ENCODE measurements at places on chromosomes 6 and 20. TPM values are rescaled to one million over a fixed set of nuclear protein-coding genes. Genes with fewer than 3 reads are reported as not detected.

Gene GCNT2
- total RNA-seq = 5.5 TPM

Gene TPD52L1
- total RNA-seq = not detected

Gene AFDN
- 20.6 TPM for total RNA-seq

DNA sequence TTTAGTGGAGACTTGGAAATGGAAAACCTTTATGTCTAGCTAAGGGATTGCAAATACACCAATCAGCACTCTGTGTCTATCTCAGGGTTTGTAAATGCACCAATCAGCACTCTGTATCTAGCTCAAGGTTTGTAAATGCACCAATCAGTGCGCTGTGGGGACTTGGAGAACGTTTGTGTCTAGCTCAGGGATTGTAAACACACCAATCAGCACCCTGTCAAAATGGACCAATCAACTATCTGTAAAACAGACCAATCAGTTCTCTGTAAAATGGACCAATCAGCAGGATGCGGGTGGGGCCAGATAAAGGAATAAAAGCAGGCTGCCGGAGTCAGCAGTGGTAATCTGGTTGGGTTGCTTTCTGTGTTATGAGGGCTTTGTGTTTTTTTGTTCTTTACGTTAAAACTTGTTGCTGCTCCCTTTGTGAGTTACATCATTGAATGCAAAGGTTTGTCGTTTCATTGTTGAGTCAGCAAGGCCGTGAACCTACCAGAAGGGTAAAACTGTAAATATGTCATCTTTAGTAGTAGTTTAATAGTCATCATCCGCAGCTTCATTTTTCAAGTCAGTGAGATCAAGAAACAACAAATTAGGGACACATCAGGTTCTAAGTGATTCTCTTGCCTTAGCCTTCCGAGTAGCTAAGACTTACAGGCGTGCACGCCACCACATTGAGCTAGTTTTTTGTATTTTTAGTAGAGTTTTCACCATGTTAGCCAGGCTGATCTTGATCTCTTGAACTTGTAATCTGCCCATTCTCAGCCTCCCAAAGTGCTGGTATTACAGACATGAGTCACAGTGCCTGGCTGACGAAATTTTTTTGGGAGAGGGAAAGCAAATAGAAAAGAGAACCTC lies 22.7 kb upstream of the NUP153 start:
- DNase-seq = no peak
- no peak overlapping the region for H3K4me3 ChIP-seq
- no peaks in the 10 kb centered on the region for H3K27me3 ChIP-seq
- H3K36me3 ChIP-seq = no peaks in the 10 kb centered on the region

DNA sequence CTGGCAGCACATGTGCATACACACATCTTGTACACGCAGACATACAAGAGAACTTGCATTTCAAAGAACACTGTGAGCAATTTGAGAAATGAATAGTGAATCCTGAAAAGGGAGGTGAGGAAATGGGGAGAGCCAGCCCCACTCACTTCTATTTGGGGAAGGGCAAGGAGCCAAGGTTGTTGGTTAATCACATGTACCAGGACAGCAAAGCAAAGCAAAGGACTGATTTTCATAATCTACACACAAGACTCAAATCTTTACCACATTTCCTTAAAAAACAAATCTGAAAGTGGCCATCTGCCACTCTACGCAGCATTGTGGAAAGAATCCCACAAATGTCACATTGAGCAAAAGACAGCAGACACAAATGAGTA lies 35.0 kb upstream of the KIF16B start:
- no peaks in the 10 kb centered on the region for H3K4me1 ChIP-seq
- H3K27ac ChIP-seq = no peak overlapping the region
- no peaks in the 10 kb centered on the region for H3K36me3 ChIP-seq
- H3K4me3 ChIP-seq = no peak overlapping the region
- no peaks in the 10 kb centered on the region for H3K27me3 ChIP-seq
- no peak for DNase-seq

DNA sequence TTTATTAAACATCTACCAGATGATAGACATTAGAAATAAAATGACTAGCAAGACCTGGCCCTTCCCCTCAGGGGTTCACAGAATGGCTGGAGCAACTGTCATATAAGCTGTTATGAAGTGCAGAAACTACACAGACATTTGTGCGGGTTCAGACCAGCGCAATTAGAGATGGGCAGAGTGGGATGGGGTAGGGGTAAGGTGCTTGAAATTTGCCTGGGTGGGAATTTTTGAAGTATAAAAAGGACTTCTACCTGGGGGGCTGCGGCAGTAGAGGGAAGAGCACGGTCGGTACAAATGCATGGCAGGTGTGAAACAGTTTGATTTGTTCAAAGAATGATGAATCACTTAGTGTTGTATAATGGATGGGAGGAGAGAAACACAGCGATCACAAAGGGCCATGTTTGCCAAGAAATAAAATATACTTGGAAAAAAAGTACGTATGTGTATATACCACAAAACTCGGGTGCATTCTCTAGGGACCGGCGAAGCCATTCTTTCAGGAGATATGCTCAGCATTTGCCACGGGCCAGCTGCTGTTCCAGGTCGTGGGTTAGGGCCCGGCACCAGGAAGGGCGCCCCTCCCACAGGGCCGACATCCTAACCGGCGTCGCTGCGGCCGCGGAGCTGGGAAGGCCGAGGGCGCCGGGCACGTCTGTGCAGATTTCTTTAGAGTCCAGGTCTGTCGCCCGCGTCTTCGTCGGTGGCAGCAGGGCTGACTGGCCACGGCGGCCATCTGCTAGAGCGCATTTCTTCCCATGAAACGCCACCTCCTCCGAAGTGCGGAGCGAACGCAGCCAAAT lies 809 bp upstream of the NOL7 start:
- DNase-seq = no peak
- peaks cover 57% of the 10 kb centered on the region for H3K4me1 ChIP-seq
- H3K36me3 ChIP-seq = peaks cover 17% of the 10 kb centered on the region
- H3K4me3 ChIP-seq = peak overlapping the region; percentile 92
- H3K27ac ChIP-seq = peak overlapping the region; percentile 92
- no peaks in the 10 kb centered on the region for H3K27me3 ChIP-seq

GRCh38 chr6:117602899-117603588 lies 733 bp upstream of the GOPC start:
- peaks cover 17% of the 10 kb centered on the region for H3K36me3 ChIP-seq
- peaks cover 34% of the 10 kb centered on the region for H3K4me1 ChIP-seq
- peaks cover 3% of the 10 kb centered on the region for H3K27me3 ChIP-seq
- peak overlapping the region; percentile 99 for H3K27ac ChIP-seq

DNA sequence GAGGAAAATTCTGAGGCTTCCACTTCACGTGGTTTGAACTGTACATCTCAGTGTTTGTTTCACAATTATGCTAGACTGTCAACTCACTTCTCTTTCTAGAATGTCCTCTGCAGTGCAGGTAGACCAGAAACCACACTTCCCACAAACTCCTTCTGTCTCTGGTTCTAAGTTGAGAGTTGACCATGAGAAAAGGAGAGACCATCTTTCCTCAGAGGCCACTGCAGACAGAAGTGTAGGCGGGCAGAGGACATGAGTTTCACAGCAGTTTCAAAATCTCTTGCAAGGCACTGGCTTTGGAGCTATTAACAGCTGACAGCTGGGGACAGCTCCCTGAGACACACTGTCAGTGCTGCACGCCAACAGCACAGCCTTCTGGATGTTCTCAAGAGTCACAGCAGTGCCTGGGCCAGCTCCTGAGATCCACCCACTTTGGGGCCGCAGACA lies 55.4 kb upstream of the MOXD1 start:
- no peaks in the 10 kb centered on the region for H3K27me3 ChIP-seq
- DNase-seq = peak; percentile 7
- H3K4me3 ChIP-seq = no peak overlapping the region
- no peaks in the 10 kb centered on the region for H3K4me1 ChIP-seq

DNA sequence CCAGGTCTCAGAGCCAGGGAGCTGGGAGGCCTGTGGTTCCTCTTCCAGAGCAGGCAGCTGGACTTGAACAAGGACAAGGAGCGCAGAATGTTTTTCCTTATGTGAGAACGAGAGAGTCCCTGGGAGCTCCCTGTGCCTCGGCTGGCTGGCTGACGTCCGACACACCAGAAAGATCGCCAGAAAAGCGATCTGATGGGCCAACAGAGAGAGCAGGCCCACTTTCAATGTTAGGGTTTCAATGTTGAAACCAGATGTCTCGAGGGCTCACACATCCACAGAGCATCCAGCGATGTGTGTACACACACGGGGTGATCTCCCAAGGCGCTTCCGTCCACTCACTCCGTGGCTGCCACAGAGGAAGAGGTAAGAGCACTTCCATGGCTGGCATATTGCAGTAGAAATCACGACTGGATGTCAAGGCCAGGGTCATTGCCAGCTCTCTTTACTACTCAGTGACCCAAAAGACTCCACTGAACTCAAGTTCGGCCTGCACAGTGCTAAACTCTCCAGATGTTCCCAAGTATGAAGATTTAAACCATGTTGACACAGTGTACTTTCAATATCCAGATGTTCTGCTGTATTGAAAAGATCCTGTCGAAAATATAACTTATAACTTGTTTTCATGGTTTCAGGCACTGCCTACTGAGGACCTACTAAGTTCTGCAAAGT lies 70.8 kb upstream of the FOXC1 start:
- H3K36me3 ChIP-seq = peaks cover 20% of the 10 kb centered on the region
- DNase-seq = no peak
- H3K4me3 ChIP-seq = no peak overlapping the region
- H3K27me3 ChIP-seq = peaks cover 7% of the 10 kb centered on the region
- H3K4me1 ChIP-seq = peaks cover 37% of the 10 kb centered on the region
- H3K27ac ChIP-seq = peak overlapping the region; percentile 42

DNA sequence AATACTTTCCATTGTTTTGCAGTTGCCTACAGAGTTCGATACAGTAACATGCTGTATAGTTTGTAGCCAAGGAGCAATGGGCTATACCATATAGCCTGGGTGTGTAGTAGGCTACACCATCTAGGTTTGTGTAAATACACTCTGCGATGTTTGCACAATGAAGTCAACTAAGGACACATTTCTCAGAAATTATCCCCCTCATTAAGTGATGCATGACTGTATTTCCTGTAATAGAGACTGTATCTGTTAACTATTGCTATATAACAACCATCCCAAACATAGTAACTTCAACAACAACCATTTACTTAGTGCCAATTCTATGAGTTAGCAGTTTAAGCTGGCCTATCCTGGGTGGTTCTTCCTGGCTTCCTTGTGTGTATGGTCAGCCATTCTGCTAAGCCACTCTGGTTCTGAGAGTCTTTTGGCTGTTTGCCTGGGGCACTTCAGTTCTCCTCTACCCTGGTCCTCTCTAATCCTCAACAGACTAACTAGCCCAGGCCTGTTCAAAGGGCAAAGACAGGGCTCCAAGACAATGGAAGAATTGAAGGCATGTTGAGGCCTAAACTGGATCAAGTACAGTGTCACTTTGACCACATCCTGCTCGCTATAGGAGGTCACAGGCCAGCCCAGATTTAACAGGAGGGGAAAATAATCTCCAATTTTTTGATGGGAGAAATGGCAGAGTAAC lies 124.0 kb downstream of the PLCB1 start:
- no peak for DNase-seq
- H3K4me1 ChIP-seq = no peaks in the 10 kb centered on the region
- H3K4me3 ChIP-seq = no peak overlapping the region
- no peaks in the 10 kb centered on the region for H3K27me3 ChIP-seq

DNA sequence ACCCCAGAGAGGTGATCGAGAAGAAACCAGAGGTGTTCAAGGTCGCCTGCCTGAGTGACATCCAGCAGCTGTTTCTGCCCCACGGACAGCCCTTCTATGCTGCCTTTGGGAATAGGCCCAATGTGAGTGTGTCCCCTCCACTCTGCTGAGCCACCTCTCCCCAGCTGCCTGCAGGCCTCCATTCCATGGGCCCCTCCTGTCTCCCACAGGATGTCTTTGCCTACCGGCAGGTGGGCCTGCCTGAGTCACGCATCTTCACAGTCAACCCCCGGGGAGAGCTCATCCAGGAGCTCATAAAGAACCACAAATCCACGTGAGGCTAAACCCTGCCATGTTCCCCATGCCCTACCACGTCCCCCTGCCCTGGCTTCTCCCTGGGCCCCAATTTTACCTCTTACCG lies 8.4 kb downstream of the EMILIN3 start:
- no peaks in the 10 kb centered on the region for H3K27me3 ChIP-seq
- DNase-seq = no peak
- H3K36me3 ChIP-seq = no peaks in the 10 kb centered on the region
- H3K4me3 ChIP-seq = no peak overlapping the region
- peak overlapping the region; percentile 31 for H3K27ac ChIP-seq
